ENCODE measurements at places on chromosomes 6 and 20.

DNA sequence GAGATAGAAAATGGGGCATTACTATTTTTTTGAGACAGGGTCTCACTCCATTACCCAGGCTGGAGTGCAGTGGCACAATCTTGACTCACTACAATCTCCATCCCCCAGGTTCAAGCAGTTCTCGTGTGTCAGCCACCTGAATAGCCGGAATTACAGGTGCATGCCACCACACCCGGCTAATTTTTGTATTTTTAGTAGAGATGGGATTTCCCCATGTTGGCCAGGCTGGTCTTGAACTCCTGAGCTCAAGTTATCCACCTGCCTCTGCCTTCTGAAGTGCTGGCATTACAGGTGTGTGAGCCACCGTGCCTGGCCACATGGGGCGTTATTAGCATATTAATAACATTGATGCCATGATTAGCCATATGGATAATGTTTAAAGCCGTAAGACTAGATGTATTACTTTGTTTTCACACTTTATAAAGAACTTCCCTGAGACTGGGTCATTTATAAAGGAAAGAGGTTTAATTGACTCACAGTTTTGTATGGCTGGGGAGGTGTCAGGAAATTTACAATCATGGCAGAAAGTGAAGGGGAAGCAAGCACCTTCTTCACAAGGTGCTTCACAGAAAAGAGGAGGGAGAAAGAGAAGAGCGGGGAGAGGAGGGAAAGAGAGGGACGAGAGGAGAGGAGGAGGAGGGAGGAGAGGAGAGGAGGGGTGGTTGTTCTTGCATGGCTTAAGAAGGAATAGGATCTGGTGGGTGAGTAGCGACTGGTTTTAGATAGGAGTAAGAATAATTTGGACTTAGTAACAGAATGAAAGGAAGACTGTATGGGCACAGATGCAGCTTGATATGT, 51.9 kb downstream of the MYO6 start:
- DNase-seq: no peak

DNA sequence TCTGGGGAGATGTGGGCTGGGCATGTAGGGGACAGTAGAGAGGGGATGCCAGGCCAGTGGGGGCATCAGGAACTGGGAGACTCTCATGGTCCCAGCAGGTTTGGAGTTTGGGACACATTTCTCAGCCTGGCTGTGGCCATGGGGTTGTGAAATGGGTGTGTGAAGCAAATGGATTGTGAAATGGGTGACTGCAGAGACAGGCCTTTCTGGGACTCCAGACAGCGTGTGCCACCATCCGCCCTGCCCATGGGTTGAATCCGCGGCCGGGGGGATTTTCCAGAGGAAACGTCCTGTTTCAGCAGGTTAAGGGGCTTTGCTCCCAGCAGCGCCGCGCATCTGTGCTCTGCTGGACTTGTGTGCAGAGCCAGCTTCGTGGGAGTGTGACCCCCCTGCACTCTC, 3.7 kb upstream of the PMEPA1 start:
- no peak for DNase-seq

GRCh38 chr6:2866171-2866846, 24.6 kb upstream of the SERPINB1 start:
- DNase-seq: no peak

- peak; percentile 48 for DNase-seq
Observed at GRCh38 chr6:116328528-116328903, 42.2 kb upstream of the DSE start.

DNA sequence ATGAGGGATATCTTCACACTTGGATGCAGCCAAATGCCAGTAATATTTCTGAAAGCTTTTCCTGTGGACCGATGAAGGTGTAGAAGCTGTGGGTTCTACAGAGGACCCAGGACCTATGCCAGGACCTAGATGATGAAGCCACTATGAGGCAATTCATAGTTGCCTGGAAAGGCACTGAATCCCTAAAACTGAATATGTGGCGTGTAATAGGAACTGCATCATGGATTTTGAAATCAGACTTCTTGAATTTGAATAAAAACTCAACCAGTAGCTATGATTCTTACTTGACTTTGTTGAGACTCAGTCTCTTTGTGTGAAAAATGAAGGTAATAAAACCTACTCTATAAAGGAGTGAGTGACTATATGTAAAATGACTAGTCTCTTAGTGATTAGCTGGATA, 89.9 kb upstream of the SGK1 start:
- no peak for DNase-seq

GRCh38 chr6:37980222-37980595, 160.7 kb downstream of the ZFAND3 start:
- DNase-seq: peak; percentile 41

DNA sequence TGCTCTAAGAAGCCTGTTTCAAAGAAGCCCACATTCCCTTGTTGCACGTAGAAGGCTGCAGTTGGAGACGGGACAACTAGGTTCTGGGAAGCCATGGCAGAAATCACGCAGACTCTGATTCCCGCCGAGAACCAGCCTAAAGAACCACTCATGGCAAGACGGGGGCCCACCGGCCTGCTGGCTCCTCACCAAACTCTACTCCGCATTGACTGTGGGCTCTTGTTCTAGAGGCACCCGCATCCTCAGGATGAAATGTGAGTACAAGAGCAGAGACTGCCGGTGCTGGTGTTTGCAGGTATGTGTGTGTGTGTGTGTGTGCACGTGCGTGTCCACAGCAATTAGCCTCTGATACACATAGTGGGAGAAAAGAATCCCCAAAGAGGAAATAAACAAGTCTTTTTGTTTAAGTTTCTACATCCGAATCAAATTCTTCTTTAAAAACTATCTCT, 42.3 kb upstream of the NR2E1 start:
- DNase-seq: no peak

DNA sequence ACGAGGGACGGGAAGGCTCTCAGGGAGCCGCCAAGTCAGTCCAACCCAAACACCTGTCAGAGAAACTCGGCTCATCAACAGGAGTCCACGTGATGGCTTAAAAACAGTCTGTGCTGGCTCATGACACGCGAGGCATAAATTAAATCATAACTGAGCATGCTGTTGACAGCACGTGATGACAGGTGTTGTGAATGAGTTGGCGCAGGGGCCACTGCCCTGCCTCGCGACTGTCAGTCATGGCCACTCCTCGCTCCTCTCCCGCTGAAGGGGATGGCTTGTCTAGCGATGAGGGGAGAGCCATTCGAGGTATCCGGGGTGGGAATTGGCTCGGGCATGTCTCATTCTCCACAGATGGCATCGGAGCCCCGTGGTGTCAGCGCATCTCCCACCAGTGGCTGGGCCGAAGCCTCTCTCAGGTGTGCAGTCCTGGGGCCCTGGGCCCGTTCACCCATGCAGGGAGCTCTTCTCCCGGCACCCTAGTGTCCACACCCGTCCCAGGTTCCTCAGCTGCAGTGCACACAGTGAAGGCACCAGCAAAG, 313.3 kb downstream of the BMP7 start:
- no peak for DNase-seq

GRCh38 chr6:163793011-163793983, 378.8 kb downstream of the QKI start:
- peak; percentile 6 for DNase-seq

DNA sequence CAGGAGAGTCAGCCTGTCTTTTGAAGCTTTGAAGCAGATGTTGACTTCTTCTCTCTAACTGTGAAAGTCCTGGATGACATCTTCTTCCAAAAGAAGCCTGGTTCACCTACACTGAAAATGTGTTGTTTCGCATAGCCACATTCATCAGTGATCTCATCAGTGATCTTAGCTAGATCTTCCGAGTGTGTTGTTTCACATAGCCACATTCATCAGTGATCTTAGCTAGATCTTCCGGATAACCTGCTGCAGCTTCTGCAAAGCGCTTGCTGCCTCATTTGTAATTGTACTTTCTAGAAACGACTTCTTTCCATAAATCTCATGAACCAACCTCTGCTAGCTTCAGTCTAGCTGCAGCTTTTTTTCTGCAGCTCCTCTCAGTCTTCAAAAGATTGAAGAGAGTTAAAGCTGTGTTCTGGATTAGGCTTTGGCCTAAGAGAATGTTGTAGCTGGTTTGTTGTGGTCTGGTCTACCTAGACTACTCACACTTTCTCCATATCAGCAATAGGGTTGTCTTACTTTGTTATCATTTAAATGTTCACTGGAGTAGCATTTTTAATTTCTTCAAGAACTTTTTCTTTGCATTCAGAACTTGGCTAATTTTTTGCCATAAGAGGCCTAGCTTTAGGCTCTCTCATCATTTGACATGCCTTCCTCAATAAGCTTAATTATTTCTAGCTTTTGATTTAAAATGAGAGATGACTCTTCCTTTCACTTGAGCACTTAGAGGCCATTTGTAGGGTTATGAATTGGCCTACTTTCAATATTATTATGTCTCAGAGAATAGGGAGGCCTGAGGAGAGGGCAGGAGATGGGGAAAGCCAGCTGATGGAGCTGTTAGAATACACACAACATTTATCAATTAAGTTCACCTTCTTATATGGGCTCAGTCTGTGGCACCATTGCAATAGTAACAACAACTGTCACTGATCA, 48.7 kb upstream of the EXOC2 start:
- no peak for DNase-seq

DNA sequence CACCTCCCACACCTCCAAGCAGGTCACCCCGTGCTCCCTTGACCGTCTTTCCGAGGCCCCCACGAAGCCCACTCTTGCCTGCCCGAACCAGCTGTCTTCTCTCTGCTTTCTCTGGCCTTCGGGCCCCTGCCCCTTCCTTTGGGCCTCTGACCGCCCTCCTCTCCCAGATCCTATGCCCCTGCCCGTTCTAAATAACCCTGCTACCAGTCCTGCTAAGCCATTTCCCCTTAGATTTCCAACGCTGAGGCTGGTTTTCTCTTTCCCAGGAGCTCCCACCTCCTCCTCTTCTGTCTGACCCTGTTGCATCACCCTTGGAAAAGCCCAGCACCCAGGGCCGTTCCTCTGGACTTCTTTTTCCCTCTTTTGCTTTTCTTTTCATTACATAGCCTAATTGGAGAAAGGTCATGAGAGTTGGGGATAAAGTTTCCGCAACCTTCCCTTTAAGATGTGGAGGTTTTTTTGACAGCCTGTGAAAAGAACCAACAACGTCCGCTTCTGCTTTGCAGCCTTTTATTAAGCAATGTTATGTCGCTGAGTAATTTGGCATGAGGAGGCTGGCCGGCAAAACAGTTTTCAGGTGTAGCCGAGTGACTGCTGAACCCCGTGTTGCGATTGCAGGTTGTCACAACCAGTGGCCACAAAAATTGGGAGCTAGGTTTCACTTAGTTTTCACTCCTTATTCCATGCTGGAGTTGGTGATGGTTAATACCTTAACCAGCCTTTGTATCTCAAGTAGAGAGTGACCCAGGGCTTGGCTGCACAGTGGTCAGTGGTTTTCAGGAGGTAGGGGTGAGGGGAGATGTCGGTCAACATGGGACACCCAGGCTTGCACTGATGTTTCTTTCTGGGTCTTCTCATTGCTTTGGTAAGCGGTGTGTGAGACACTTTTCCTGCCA, 970 bp downstream of the BLTP3A start:
- peak; percentile 71 for DNase-seq

- no peak for DNase-seq
Observed at GRCh38 chr6:92011681-92012245, 1407.6 kb downstream of the EPHA7 start.

DNA sequence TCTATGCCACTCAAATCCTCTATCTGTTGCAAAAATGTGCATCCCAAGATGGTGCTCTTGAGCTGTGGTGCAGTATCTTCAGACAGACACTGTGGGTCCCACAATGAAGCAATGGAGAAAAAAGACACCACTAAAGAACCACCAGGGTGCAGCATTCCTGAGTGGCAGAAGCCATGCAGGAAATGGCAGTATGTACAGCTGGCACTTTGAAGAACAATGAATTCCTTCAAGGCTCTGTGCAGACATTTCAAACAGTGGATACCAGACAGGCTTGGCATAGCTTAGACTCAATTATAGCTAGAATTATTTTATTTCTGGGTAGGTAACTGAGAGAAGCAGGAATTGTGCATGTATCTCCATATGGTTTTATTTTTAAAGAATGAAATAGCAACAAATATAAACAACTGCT, 24.0 kb upstream of the HDAC2 start:
- peak; percentile 94 for DNase-seq

DNA sequence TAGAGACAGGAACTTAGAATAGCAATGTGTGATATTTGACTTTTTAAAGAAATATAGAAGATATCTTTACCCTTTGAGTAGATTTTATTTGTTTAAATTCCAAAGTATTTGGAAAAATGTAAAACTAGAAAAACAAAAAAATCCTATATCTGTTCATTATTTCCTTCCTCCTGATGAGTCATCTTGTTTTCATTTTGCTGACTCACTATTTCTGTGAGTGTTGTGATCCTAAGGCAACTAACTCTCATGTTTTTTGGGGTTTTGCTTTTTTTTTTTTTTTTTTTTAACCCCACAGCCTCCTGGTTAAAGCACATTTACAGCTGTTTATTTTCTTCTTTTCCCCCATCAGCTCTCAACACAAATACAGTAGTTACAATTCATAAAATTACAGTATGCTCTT, 37.8 kb upstream of the THEMIS start:
- DNase-seq: peak; percentile 77

- peak; percentile 26 for DNase-seq
Observed at GRCh38 chr6:63677282-63677681, 41.7 kb downstream of the PHF3 start.

DNA sequence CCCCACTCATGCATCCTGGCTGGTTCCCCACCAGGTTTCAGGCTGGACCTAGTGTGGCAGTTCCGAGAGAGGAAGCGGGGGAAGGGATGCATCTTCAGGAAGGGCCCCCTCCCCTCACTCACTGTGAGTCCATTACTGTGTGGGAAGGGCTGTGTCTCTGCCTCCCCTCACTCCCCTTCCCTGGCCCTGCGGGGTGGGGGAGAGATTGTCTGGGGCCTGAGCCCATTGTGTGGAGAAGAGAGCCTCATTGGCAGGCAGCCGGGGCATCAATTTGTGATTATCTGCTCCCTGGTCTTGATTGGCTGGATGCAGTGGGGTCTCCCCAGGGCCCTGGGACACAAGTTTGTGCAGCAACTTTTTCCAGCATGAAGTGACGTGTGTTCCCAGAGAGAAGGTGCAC, 4.1 kb upstream of the MYT1 start:
- no peak for DNase-seq

- no peak for DNase-seq
Observed at GRCh38 chr6:65262241-65262640, 444.8 kb downstream of the EYS start.

DNA sequence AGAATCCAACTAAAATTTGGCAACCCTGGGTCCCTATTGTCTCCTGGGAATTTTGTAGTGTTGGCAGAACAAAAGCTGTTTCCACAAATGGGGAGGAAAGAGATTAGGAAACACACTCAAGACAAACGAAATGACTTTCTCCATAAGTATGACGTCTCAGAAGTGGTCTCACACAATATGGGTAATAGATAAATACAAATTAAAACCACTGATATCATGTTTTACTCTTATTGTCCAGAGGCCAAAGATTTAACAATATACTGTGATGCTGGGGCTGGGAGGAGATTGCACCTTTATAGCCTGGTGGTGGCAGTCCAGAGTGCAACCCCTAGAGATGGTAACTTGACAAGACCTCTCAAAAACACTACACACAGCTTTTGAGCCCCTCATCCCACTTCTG, 18.6 kb downstream of the FKBP1A start:
- DNase-seq: peak; percentile 91
